ENCODE measurements at places on chromosomes 6 and 20.

GRCh38 chr20:62069741-62070216 lies 4.1 kb upstream of the TAF4 start:
- DNase-seq: peak; percentile 89

DNA sequence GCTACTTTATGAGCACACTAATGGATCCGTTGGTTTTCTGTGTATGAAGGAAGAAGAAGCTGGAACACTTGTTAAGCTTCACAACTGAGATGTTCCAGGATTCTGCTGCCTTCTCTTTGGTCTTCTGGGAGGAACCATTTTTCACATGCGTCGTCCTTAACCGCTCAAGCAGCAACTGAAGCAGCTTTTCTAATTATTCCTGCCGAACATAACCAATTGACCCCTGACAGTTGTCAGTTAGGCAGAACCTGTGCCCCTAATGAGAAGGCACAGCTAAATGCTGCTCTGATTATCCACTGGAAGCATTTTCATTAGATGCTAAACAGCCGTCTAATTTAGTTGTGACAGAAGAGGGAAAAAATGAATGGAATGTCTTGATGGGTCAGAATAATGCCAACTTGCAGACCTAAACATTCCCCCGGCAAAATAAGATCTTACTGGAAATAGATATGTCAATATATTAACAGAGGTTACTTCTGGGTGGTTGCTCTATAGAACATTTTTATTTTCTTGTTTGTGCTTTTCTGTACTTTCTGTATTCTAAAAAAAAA lies 85.0 kb upstream of the SMLR1 start:
- DNase-seq: no peak

GRCh38 chr6:35014341-35014740 lies 125.3 kb downstream of the ANKS1A start:
- DNase-seq: no peak

DNA sequence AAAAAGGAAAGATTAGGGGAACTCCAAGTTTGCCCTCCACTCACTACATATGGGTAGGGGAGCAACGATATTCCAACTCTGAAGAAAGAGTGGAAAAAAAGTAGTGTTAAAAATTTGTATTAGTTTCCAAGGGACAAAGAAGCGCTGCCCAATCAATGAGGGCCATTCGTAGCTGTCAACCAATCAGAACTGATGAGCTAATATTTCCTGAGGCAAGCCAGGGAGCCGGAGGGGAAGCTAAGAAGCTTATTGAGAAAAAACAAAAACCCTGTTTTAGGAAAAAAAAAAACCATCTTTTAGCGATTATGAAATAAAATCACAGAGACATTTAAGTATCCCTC lies 59.5 kb downstream of the TRIM38 start:
- DNase-seq: peak; percentile 86

DNA sequence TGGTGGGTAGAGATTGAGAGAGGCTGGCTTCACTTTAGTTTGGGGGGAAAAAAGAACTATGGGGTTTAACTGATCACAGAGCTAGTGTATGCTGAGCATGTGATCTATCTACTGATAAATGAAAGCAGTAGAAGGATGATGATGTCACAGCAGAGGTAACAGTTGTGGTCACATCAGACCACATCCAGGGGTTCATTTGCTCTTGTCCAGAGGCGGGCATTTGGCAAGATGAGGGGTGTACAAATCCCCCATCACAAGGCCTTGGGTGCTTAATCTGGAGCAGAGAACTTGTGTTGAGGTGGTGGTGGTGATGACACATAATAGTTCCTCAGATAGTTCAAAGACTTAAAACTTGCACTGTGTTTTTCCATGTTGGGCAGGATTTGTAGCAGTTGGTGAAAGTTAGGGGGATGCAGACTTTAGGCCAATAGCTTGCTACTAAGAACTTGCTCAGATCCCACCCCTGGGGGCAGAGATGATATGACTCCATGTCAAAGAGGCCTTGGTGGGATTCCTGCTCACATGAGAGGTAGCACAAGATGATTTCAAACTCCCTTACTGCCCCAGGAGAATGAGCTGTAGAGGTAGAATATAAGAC lies 63.4 kb downstream of the PRDM1 start:
- no peak for DNase-seq

DNA sequence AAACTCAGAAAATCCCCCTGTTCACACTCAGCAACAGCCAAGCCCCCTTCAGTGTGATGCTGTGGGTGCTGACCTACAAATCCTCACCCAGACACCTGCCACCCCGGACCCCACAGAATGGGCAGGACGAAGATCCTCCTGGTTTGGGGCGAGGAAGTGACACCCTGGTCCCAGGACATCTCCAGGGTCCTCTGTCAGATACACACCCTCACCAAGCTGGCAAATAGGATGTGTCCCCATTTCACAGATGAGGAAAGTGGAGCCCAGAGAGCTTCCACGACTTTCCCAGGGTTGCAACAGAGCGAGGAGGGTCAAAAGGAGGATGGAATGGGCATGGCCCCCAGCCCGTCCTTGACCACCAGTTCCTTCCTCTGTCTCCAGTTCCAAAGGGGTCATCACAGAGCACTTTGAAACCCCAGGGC lies 92.0 kb upstream of the AFDN start:
- DNase-seq: no peak

GRCh38 chr20:48818481-48818987 lies 9.3 kb downstream of the PREX1 start:
- no peak for DNase-seq

- DNase-seq: peak; percentile 90
Measured at GRCh38 chr20:49853640-49854039, 41.0 kb downstream of the SLC9A8 start.

GRCh38 chr20:13913572-13913971 lies 76.8 kb downstream of the SEL1L2 start:
- peak; percentile 6 for DNase-seq

DNA sequence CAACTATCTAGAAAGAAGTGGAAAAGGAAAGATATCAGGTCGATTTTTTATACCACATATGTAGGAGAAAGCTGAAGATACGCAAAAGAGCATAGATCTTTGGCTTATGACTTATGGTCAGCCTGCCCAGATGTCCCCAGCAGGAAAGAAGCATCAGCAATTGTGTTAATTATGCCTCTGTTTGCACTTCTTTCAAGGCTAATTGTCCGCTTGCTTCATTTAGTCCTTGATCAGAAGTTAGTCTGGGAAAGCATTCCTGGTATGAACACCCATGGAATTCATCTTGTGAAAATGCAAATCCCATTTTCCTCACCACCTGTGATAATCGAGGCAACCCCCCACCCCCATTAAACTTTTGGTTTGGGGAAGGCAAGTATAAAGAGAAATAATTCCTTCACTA lies 62.8 kb downstream of the ATP9A start:
- DNase-seq: no peak

GRCh38 chr6:2166717-2167116 lies 78.7 kb downstream of the GMDS start:
- DNase-seq: no peak

- peak; percentile 19 for DNase-seq
Measured at GRCh38 chr20:47762699-47763268, 22.5 kb downstream of the SULF2 start.

- peak; percentile 65 for DNase-seq
Measured at GRCh38 chr6:134534708-134535149, 216.8 kb upstream of the SGK1 start.

GRCh38 chr6:24891004-24891403 lies 44.8 kb downstream of the RIPOR2 start:
- no peak for DNase-seq

- DNase-seq: no peak
Measured at GRCh38 chr20:10707791-10708190, 34.0 kb upstream of the JAG1 start.

DNA sequence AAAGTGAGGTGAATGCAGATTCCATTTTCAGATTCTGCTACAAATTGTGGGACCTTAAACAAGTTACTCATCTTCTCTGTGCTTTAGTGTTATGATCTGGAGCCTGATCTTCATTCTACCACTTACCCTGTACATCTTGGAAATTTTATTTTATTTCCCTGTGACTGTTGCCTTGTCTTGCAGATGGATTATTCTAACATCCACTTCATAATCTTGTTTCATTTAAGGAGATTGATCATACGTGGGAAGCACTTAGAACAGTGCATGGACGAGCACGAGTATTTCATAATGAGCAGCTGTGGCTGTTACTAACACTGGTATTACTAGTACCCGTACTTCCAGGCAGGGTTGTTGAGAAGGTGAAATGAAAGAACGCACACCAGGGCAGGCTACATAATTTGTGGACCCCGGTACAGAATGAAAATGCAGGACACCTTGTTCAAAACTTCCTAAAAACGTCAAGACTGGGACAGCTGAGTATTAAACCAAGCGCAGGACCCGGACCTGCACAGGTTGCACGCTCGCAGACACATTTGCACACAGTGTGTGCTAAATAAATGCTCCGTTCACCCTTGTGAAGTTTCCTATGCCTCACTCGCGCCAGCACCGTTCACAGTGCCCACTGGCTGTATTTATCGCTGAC lies 535 bp upstream of the CCDC170 start:
- DNase-seq: no peak

DNA sequence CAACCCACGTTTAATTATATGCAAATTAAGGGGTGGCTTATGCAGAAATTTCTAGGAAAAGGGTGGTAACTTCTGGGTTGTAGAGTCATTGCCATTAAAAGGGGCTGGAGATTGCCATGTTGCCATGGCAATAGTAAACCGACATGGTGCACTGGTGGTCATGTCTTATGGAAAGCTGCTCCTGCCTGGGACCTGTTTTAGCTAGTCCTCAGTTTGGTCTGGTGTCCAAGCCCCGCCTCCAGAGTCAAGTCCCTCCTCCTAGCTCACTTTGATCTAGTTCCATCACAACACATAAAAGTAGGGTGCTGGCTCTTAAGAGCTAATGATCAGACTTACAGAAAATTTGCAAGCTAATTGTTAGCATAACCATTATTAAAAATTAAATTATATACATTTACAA lies 5.3 kb downstream of the SLC22A2 start:
- DNase-seq: no peak

- DNase-seq: no peak
Measured at GRCh38 chr20:40427026-40427425, 262.0 kb downstream of the MAFB start.

DNA sequence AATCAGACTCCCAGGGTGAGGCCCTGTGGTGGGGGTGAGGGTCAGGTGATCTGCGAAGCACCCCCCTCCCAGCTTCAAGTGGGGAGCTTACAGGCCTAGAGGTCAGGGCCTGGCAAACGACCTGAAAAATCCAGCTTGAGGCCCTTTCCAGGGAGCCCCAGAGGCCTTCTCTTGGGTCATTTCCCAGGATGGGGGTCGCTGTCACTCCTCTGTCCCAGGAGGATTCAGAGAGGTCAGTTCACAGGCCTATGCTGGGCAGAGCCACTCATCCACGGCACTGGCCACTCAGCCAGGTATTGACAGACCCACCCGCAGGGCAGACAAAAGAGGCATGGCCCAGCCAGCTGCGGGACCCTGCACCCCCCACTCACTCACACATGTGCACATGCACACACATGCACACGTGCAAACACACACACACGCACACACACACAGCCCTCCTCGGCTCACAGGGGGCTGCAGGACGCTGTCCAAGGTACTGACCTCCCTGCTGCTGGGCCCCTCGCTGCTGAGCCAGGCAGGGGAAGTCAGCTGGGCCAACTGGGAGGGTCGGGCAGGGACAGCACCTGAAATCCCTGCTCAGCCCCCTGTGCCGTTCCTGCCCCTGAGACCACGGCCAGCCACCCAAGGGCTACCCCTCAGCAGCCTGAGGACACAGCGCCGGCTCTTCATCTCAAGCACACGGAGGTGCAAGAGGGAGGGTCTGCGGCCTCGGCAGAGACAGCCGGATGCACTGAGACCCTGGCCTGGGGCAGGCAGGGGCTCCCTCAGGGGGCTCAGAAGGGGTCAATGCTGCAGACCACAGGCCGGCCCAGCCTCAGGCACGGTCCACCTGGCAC lies 113.8 kb downstream of the TAF4 start:
- DNase-seq: peak; percentile 20

DNA sequence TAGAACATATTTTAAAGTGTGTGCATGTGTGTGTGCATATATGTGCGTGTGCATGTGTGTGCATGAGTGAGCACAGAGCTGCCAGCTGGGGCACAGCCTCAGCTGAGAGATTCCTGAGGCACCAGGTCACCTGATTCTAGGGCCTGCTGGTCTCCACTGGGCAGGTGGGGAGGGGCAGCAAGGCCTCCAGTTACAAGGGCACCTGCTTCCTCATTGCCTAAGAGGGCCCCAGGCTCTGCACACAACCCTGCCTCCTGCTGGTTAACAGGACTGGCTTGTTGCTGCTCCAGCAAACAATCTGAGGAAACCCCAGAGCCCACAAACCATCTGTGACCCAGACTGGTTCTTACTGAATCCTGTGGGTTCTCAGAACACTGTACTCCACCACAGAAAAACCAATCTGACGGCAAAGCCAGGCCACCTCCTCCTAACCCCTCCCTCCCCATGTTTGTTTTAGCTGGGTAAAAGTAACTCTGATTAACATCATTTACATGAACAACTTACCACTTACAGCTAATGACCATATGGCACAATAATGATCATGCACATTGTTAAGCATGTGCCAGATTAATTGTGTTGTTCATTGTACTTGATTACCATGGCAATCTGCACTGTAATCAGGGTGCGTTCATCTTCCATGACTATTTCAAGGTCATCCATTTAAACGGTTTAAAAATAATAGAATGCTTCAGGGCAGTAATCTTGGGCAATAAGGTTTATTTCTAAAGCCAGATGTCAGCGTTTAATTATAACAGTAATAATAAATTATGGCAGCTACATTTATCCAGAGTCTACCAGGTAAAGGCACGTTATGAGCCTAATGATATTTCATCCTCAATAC lies 23.1 kb upstream of the UBE2J1 start:
- no peak for DNase-seq

DNA sequence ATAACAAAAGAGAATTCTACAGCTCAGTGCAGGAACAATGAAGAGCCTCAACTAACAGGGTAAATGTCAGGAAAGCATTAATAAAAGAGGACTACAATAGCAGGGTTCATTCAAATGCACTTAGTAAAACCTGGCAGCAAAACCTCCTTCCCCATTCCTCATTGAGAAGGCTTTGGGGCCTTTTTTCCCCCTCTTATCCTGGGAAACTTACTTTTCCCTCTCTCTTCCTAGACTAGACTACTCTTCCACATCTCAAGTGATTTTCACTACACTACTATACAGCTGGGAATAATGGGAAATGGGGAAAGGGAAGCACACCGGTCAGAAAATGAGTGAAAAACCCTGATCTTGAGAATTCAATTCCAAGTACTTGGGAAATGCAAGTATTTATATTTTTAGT lies 10.1 kb downstream of the ROMO1 start:
- no peak for DNase-seq

DNA sequence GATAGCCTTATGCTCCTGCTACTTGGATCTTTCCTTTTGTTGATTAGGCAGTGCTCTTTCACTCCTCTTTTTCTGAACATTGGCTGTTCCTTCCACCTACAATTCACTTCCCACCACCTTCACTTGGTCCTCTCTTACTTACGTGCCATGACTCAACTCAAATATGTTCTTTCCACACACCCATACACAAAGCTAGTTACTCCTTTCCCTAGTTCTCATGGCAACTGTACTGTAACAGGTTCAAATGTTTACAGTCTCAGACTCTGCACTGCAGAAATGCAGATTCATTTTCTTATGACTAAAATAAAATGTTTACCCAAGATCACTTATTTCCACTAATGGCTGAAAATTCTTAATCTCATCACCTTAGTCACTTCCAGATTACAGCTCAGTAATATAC lies 174.0 kb upstream of the TSHZ2 start:
- DNase-seq: no peak

- DNase-seq: no peak
Measured at GRCh38 chr6:82989736-82990290, 75.8 kb downstream of the UBE3D start.
